ENCODE measurements at places on chromosomes 5 and 9.
A peak's percentile ranks its signal among the peaks of the same experiment; 100 is the strongest.

DNA sequence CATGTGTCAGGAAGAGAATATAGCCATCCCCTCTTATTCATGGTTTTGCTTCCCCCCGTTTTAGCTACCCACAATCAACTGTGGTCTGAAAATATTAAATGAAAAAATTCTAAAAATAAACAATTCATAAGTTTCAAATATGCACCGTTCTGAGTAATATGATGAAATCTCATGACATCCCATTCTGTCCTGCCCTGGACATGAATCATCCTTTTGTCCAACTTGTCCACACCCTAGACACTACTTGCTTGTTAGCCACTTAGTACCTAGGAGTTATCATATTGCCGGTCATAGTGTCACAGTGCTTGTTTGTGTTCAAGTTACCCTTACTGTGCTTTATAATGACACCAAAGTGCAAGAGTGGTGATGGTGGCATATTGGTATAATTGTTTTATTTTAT is 113.5 kb downstream of the CAAP1 start:
- no peaks in the 10 kb centered on the region for H3K27me3 ChIP-seq
- no peak overlapping the region for H3K27ac ChIP-seq
- no peak overlapping the region for H3K4me3 ChIP-seq
- H3K36me3 ChIP-seq = no peaks in the 10 kb centered on the region

- no peaks in the 10 kb centered on the region for H3K36me3 ChIP-seq
- H3K27me3 ChIP-seq = no peaks in the 10 kb centered on the region
- peak; percentile 43 for DNase-seq
- H3K4me1 ChIP-seq = no peaks in the 10 kb centered on the region
- H3K4me3 ChIP-seq = no peak overlapping the region
Observed at GRCh38 chr5:161966564-161966963, 101.0 kb upstream of the GABRG2 start.

DNA sequence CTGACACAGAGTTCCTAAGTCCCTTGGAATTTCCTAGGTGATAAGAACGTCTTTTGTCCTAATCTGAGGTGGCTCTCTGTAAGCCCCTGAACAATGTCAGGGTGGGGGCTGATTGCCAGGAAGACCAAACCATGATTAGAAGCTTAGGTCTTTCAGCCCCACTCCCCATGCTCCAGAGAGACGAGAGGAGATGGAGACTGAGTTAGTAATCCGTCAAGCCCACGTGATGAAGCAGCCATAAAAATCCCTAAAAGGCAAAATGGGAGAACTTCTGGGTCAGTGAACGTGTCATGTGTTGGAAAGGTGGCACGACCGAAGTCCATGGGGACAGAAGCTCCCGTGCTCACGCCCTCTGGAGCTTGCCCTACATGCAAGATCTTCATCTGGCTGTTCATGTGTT is 85.6 kb downstream of the RAD23B start:
- DNase-seq = peak; percentile 23
- H3K27me3 ChIP-seq = no peaks in the 10 kb centered on the region
- no peaks in the 10 kb centered on the region for H3K36me3 ChIP-seq
- peaks cover 16% of the 10 kb centered on the region for H3K4me1 ChIP-seq
- H3K27ac ChIP-seq = no peak overlapping the region

DNA sequence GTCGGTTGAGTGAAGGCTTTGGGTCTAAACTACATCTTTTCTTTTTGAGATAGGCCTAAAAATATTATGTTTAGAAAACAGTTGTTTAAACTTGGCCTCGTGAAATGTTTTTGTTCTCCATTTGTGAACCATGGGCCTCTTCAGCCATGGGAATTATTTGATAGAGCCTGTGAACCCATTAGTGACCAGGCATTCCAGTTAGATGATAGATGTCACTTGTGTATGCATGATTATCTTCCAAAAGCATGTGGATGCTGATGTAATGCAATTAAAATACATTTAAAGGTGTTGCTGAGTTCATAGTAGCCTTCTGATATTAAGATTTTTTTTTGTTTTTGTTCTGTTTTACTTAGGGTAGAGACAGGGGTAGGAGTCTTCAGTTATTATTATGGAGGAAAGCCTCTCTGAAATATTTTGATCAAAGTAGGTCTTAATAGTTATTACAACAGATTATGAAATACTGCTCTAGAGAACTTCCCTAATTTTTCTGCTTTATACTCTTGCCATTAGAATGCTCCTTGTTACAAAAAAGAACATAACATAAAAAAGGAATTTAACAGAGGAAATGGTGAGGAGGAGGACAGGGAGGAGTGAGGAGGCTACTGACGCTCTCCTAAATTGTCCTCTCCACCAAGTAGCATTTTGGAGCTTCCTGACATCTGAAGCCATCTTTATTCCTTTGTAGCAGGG is 32.9 kb downstream of the CPEB4 start:
- peaks cover 52% of the 10 kb centered on the region for H3K4me1 ChIP-seq
- H3K4me3 ChIP-seq = no peak overlapping the region
- DNase-seq = no peak
- H3K27ac ChIP-seq = no peak overlapping the region

DNA sequence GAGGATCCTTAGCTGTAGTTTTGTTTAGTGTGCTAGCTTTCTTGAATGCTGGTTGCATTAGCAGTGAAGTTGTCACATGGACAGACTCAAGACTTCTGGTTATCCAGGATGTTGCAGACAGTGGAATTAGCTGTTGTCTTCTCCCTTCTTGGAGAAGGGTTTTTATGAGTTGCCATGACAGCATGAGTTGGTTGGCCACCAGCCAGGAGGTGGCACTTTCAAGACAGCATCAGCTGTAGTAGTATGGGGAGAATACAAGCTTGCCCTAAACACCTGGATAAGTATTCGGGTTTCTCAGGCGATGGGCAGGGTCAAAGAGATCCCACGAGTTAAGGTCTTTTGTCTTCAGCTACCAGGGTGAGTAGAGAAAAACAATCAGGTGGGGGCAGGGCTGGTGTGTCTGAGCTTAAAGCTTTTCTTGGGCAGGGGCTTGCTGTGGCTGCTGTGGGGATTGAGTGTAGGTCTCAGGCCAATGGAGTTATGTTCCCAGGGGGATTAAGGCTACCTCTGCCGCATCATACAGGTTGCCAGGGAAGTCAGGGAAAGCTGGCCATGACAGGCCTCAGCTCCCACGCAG is 7.7 kb upstream of the C5orf47 start:
- peak overlapping the region; percentile 80 for H3K27ac ChIP-seq
- H3K36me3 ChIP-seq = no peaks in the 10 kb centered on the region
- H3K27me3 ChIP-seq = no peaks in the 10 kb centered on the region
- peaks cover 12% of the 10 kb centered on the region for H3K4me1 ChIP-seq
- H3K4me3 ChIP-seq = no peak overlapping the region
- peak; percentile 76 for DNase-seq

- no peak overlapping the region for H3K4me3 ChIP-seq
- H3K4me1 ChIP-seq = peaks cover 41% of the 10 kb centered on the region
- H3K36me3 ChIP-seq = peaks cover 1% of the 10 kb centered on the region
Observed at GRCh38 chr5:147430628-147431027, 79.2 kb downstream of the DPYSL3 start.

DNA sequence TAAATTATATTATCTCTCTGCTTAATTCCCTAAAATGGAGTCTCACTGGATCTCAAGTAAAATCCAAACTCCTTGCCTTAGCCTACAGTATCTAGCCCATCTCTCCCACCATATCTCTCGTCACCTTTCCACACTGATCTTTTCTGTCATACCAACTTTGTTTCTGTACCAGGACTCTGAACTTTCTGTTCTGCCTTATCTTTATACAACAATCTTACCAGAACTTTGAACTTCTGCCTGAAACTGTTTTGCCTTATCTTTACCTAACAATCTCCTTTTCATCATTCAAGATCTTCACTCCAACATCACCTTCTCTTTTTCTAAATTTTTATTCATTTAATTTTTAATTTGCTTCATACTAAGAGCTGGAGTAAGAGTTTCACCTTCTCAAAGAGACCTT is 139.0 kb downstream of the CPLANE1 start:
- H3K36me3 ChIP-seq = peaks cover 7% of the 10 kb centered on the region
- H3K27me3 ChIP-seq = no peaks in the 10 kb centered on the region
- no peak overlapping the region for H3K27ac ChIP-seq
- no peaks in the 10 kb centered on the region for H3K4me1 ChIP-seq
- no peak for DNase-seq
- H3K4me3 ChIP-seq = no peak overlapping the region

GRCh38 chr9:32431940-32432555 is 47.6 kb downstream of the ACO1 start:
- H3K36me3 ChIP-seq = no peaks in the 10 kb centered on the region
- H3K4me3 ChIP-seq = no peak overlapping the region
- H3K27ac ChIP-seq = no peak overlapping the region
- no peaks in the 10 kb centered on the region for H3K4me1 ChIP-seq

All from neural progenitor cell (in vitro differentiated cells).